ENCODE measurements at places on chromosomes 6 and 20. TPM values are rescaled to one million over a fixed set of nuclear protein-coding genes. Genes with fewer than 3 reads are reported as not detected.

The FNDC11 gene
- total RNA-seq, result 0.20 TPM

The COX7A2 gene
- 471 TPM for total RNA-seq

The TRMT11 gene
- 19.2 TPM for total RNA-seq

The CFAP206 gene
- total RNA-seq, result not detected

The EYA4 gene
- not detected for total RNA-seq

- DNase-seq, result no peak
These were observed 14.4 kb downstream of the GMPR start for GRCh38 chr6:16252686-16253299.

GRCh38 chr20:24962510-24962909 lies 13.4 kb downstream of the CST7 start:
- no peak for DNase-seq

DNA sequence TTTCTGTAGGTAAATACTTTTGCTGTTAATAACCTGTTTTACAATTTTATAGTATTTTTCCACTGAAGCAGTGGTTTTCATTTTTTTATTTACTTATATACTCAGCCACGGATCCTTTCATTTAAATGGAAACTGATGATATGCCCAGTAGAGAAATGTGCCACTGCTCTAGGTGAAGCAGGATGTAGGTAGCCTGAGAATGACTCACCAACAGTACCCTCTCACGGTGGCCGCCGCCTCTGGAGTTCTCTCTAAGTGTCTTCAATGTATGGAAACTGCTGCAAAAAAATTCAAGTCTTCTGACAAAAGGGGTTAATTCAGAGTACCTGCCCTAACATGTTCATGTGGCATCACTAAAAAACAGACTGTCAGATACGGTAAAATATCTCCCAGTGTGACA lies 6.4 kb downstream of the EYA4 start:
- no peak for DNase-seq

- no peak for DNase-seq
These were observed 148.9 kb upstream of the INSM1 start for GRCh38 chr20:20219016-20219415.

- no peak for DNase-seq
These were observed 11.9 kb upstream of the KIAA1755 start for GRCh38 chr20:38272398-38272797.

DNA sequence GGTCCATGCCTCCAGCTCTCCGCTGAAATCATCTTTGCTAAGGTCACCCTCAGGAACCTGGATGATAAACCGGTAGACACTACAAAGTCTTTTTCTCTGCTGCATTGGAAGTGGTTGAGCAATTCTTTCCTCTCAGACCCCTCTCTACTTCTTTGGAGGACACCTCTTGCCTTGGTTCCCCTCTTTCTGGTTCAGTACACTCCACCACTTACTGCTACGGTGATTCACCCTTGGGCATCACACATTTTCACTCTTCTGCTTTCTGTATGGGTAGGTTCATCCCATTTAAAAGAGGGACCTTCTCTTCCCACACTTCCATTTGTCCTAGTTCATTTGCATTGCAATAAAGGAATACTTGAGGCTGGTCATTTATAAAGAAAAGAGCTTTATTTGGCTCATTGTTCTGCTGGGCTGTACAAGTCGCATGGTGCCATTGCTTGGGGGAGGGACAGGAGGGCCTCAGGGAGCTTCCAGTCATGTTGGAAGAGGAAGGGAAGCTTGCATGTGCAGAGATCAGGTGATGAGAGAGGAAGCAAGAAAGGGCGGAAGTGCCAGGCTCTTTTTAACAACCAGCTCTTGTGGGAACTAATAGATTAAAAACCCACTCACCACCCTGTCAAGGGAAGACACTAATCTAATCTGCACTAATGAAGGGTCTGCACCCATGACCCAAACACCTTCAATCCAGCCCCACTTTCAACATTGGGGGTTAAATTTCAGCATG lies 149.7 kb upstream of the TMEM170B start:
- no peak for DNase-seq
